Nasal cavity respiratory epithelium epithelial cell of viscerocranial mucosa (primary cell): ENCODE measurements at places on chromosomes 12 and 14. TPM values are rescaled to one million over a fixed set of nuclear protein-coding genes. Genes with fewer than 3 reads are reported as not detected.

Gene CLEC6A
- not detected in 2 replicates for total RNA-seq

Gene IGF1
- not detected in 2 replicates for total RNA-seq

Gene MYG1
- total RNA-seq: 21.0 and 28.4 TPM in 2 replicates

Gene CCDC196
- not detected in 2 replicates for total RNA-seq

Gene GOLGA5
- 53.1 and 56.4 TPM in 2 replicates for total RNA-seq

Gene AGAP2
- total RNA-seq: under 0.01 and 0.07 TPM in 2 replicates

Gene GTF2A1
- total RNA-seq: 46.1 and 50.9 TPM in 2 replicates

Gene RECQL
- total RNA-seq: 37.9 and 52.5 TPM in 2 replicates
